Thoracic aorta (tissue), 2 donors: ENCODE measurements at places on chromosomes 7 and 10.

DNA sequence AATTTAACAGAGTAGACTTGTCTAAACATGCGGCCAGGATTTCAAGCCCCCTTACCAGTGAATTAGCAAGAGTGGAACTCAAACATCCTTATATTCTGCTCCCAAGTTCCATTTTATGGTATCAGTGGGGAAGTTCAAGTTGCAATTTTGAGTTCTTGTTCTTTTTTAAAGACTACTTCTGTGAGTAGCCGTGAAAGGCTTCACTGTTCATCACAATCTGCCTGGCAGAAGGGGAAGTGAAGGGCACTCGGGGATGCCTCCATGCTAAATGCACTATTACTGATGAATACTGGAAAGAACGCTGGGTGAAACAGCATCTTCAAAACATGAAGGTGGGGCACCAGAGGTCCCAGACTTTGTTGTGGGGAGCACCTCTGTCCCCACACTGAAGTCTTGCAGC lies 22.4 kb upstream of the FGL2 start:
- no peak for DNase-seq

DNA sequence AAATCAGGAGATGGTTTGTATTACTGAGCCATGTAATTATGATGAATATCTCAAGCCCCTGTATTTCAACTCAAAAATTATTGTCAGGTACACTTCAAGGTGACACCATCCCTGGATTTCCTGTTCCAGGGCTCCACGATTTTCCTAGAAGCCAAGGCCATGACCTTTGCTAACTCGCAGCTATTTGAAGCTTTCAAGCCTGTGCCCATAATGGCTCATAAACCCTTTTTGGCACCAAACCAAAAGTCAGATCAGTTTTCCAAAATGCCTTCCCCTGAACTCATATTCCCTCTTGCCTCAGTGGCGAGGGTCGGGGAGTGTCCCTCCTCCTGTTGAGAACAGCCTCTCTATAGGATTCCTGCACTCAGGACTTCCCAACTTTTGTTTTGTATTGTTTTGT lies 70.8 kb downstream of the HIP1 start:
- no peak for DNase-seq

DNA sequence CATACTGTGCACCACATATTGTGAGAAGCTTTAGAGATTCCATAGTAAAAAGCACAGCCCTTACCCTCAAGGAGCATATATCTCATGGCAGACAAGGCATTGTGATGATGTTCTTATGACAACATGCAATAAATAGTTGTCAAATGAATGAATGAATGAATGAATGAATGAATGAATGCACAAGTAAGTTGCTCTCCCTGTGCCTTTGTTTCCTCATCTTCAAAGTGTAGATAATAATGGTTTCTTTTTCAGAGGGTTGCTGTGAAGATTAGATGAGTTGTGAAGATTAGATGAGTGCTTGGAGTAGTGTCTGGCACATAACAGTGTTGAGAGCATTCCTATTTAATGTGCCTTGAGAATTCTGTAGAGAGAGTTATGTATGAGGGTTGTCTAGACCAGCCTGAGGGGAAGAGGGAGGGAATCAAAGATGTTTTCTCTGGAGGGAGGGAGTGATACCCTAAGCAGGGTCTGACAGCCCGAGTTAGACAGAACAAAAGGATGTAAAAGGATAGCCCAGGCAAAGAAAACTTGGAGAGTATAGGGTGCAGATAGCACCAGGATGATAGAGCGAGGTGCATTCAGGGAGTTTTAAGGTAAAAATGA lies 217.2 kb downstream of the RELN start:
- DNase-seq: no peak

GRCh38 chr10:7405637-7406036 lies 5.2 kb downstream of the SFMBT2 start:
- DNase-seq: no peak

DNA sequence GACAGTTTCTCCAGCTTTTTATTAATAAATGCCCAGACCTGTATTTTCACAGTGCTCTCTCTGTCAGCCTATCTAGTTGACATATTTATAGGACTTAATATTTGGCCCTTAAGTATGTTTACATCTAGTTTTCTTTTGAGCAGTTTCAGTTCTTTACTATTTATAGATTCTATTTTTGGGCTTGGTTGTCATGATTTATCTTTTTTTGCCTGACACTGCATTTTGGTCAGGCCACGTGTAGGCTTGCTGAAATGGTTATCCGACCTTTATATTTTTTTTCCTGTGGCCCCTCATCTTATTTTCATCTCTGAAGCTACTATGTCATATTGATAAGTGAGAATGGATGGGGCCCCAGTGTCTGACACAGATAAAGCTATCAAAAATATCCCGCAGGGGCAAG lies 515.4 kb upstream of the FZD8 start:
- no peak for DNase-seq

GRCh38 chr10:11189582-11190376 lies 172.1 kb downstream of the CELF2 start:
- no peak for DNase-seq

DNA sequence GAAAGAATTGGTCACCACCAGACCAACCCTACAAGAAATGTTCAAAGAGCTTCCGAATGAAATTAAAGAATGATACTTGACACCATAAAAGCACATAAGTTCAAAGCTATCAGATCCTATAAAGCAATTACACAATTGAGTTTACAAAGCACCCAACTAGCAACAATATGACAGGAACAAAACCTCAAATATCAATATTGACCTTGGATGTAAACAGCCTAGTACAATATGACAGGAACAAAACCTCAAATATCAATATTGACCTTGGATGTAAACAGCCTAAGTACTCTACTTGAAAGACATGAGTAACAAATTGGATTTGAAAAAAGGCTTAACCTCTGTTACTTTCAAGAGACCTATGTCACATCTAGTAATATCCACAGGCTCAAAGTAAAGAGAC lies 1201.4 kb downstream of the XPNPEP1 start:
- no peak for DNase-seq

DNA sequence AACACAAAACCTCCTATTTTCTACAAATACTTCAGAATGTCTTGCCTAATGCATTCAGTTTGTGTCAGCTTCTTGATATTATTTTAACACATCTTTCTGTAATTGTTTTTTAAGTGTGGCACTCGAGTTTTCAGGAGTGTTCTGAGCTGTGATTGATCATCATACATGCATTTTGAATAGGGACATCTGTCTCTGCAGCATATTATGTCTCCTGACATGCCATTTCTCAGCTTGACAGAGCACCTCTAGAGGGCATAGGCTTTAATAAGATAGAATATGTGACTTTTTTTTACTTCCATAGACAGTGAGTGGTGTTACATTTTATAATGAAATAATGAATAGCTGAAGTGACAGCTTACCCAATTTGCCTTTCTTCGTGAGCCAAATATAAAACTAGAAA lies 219.2 kb upstream of the HDAC9 start:
- no peak for DNase-seq

- no peak for DNase-seq
These were observed 2.3 kb downstream of the LOXL4 start for GRCh38 chr10:98265403-98266378.

- DNase-seq: no peak
These were observed 45.2 kb upstream of the BHLHA15 start for GRCh38 chr7:98165827-98166667.

- DNase-seq: no peak
These were observed 804 bp downstream of the UNC5B start for GRCh38 chr10:71213127-71213621.

DNA sequence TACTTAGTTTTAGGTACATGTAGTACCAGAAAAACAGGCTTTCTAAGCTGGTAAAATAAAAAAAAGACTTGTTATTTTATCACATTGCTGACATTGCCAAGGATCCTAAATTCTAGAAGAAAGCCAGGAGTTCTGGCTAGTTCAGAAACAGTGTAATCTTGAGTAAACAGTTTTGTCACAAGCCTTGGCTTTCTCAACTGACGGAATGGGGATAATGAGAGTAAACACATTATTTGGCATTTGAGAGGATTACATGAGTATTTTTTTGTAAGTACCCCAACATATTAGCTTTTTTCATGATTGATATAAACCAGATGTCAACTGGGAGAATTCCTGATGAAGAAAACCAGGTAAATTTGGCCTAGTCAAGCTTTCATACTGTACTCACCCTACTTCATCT lies 269.8 kb downstream of the SORCS1 start:
- DNase-seq: no peak

DNA sequence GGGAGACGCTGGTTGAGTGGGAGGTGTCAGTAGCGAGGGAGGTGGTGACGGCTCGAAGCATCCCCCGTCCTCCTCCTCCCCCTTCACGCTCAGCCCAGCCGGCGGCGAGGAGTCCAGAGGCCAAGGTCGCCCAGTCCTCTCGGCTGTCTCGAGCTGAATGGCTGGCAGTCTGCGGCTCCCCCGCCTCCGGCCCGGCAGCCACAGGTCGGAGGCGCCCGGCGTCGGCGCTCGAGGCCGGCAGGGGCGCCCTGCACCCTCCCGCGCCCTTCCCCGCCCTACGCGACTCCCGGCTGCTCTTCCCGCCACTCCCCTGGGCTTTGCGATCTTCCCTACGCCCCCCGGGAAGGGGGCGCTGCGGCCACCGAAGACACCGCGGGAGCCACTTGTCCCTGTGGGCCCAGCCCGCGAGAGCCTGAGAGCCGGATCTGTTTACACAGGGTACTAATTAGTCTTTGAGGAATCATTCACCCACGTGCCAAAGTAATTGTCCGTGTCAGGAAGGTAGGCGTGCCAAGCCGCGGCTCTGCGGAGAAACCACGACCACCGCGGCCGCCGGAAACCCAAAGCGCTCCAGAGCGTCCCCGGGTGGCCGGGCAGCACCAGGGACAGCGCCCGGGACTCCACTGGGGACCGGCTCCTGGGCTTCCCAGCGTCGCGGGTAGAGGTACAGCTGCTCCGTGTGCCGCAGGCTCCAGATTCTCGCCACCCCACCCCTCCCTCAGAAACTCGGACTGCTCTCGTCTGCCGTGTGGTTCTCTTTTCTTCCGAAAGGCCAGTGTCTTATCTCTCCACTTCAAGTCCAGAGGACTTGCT lies at the start of gene NXPH1:
Gene NXPH1, plus strand, starts transcription at position 133 of the 813 bp plus-strand sequence.
- DNase-seq: no peak

DNA sequence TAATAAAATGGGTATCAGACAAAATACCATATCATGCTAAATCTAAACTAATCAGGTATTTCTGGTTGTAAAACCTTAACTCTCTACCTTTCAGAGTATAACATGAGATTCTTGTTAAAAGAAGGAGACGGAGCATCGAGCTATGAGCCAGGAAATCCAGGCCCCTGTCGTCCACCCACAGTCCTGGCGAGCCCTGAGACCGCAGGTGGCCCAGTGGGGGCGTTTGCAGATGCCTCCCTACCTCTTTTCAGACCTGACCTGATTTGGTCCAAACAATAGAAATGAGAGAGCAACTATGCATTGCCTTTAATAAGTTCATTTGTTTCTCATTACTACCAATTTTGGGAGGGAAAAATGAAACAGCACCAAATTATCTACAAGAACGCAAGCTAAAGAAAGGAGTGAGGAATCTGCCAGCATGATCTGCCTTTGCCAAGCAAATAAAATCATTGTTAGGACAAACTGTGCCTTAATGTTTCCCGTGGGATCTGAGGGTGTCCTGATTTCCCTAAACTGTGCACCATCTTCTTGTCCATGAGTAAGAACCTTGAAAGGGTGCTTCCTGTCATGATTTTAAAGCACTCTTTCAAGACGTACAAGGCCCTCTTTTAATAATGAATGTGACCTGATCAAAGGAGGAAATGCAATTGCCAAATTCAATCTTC lies 166.7 kb downstream of the TCERG1L start:
- DNase-seq: no peak

DNA sequence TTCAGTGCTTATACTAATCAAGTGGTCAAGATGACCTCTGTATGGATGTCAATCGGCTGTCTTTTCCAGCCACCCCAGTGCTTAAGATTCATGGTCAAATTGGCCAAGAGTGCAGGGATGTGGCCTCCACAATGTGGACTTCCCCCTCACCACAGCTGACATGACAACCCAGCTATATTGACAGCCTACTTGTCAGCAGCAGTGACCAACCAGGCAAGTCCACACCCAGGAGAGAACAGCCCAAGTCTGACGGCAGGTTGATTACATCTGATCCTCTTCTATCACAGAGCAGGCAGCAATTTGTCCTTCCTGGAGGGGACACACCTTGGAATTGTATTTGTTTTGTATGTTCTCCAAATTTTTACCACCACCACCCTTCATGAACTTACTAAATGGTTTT lies 8.2 kb upstream of the ERVW-1 start:
- no peak for DNase-seq

- no peak for DNase-seq
These were observed 171.8 kb downstream of the MLLT10 start for GRCh38 chr10:21705828-21706176.

DNA sequence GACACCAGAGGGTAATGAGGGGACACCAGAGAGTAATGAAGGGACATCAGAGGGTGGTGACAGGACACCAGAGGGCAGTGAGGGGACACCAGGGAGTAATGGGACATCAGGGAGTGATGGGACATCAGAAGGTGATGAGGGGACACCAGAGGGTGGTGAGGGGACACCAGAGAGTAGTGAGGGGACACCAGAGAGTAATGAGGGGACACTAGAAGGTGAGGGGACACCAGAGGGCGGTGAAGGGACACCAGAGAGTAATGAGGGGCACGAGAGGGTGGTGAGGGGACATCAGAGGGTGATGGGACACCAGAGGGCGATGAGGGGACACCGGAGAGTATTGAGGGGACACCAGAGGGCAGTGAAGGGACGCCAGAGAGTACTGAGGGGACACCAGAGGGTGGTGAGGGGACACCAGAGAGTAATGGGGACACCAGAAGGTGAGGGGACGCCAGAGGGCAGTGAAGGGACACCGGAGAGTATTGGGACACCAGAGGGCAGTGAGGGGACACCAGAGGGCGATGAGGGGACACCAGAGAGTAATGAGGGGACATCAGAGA lies 10.6 kb downstream of the NACAD start:
- DNase-seq: no peak

- DNase-seq: no peak
These were observed 9.9 kb upstream of the GSAP start for GRCh38 chr7:77426052-77426404.

GRCh38 chr10:32981760-32982159 lies 23.7 kb upstream of the ITGB1 start:
- no peak for DNase-seq

DNA sequence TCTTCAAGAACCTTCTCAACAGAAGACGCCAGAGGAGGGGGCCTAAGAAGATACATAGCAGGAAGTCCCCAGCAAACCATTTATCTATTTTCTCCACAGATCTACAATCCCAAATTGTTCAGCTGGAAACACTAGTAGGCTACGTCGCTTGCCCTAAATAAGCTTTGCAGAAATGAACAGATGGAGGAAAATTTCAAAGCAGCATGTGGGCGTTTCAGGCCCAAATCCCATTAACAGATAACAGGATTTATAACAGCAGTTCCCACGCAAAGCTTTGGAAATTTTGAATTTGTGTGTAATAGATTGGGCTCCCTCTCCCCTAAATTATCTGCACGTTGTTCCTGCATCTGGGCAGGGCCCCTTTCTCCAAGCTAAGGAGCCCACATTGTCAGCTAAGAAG lies 60.6 kb upstream of the FRMD4A start:
- no peak for DNase-seq
